ENCODE measurements at places on chromosomes 7 and 10. TPM values are rescaled to one million over a fixed set of nuclear protein-coding genes. Genes with fewer than 3 reads are reported as not detected.

DNA sequence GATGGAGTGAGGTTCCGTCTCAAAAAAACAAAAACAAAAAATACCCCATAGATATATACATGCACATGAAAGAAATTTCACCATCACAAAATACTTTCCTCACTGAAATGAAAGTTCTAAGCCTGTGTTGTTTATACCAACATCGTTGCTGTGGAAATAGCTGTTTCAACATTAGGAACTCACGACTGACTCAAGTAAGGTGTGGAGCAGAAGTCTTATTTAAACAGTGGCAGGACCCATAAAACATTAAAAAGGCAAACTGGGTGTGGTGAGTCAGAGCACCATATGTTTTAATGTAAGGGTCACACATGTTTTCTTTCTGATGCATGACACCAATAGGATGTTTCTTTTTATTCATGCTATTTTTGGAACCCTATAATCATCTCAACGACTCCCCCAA is 48.3 kb downstream of the BAIAP2L1 start:
- H3K27ac ChIP-seq: peak overlapping the region; percentile 55
- H3K4me1 ChIP-seq: peaks cover 41% of the 10 kb centered on the region
- no peaks in the 10 kb centered on the region for H3K36me3 ChIP-seq
- no peak overlapping the region for H3K4me3 ChIP-seq
- DNase-seq: no peak
- H3K27me3 ChIP-seq: no peaks in the 10 kb centered on the region

Gene PON1
- total RNA-seq: not detected

DNA sequence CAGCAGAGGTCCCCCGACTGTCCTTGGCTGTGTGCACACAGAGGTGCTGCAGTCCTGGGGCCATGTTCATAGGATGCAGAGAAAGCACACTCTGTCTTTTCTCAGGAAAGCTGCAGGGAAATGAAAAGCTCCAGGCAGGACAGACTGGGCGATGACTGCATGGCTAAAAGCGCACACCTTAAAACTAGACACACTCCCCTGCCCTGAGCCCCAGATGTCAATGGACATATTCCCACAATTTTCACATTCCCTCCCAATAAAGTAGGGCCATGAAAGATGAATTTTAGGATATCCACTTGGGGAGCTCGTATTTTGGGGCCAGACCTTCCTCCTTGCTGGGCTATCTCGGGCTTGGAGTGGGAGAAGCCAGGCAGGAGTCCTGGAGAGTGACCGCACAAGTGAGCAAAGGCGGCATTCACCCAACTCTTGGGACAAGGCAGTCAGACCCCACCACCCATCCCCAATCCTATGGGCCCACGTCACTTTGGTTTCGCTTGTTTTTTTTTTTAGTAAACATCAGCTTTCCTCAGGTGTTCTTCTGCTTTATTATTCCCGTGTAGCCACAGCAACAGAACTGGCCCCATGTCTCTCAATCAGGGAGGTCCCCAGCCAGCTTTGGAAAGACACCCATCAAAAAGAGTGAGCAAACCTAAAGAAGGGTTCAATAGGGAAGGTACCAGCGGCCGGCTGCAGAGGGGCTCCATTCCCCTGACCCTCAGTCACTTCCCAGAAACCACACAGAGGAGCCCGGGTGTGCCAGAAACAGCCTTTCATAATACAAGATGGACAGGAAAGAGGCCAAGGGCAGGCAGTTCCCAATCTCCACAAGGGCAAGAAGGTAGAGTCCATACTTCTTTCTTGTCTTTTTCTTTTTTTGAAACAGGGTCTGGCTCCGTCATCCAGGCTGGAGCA is 12.7 kb downstream of the GPRIN2 start:
- peak; percentile 93 for DNase-seq
- H3K27ac ChIP-seq: no peak overlapping the region
- no peaks in the 10 kb centered on the region for H3K36me3 ChIP-seq
- H3K27me3 ChIP-seq: no peaks in the 10 kb centered on the region
- no peak overlapping the region for H3K4me3 ChIP-seq
- H3K4me1 ChIP-seq: peaks cover 32% of the 10 kb centered on the region

Gene ZNF365
- 5.2 TPM for total RNA-seq

DNA sequence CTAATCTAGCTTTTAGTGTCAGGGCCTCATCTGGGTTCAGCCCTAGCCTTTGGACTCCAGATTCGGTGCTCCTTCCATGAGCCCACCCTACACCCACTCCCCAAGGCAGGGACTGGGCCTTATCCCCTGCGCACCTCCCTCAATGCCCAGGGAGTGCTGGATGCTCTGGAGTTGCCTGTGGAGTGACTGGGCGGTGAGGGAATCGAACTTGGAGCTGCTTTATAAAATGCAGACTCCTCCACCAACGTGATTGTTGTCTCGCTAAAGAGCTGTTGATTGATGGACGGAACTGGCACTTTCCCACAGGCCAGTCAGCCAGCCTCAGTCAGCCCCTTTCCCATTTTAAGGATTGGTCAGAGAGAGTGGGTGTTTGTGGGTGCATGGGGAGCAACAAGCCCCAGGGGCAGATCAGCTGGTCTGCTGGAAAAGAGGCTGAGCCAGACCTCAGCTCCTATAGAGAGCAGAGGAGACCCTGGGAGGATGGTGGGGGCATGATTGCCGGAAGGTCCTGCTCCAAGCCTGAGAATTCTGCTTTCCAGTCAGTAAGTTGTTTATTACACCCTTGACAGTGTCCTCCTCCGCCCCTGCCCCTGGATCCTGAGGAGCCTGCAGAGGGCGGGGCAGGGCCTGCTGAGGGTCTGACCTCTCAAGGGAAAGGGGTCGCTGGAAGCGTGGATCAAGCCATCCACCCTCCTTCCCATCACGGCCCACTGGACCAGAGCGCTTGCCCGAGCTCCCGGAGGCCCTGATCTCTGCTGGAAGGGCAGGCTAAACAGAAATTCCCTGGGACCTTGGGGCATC is 16.7 kb downstream of the UNC5B start:
- H3K36me3 ChIP-seq: no peaks in the 10 kb centered on the region
- no peak overlapping the region for H3K27ac ChIP-seq
- H3K4me3 ChIP-seq: no peak overlapping the region
- H3K27me3 ChIP-seq: no peaks in the 10 kb centered on the region
- peak; percentile 86 for DNase-seq
- peaks cover 29% of the 10 kb centered on the region for H3K4me1 ChIP-seq

- no peak overlapping the region for H3K4me3 ChIP-seq
- DNase-seq: no peak
- no peak overlapping the region for H3K27ac ChIP-seq
- H3K27me3 ChIP-seq: peaks cover 3% of the 10 kb centered on the region
- peaks cover 25% of the 10 kb centered on the region for H3K4me1 ChIP-seq
Observed at GRCh38 chr10:43352951-43353350, 18.5 kb upstream of the FXYD4 start.

- H3K27me3 ChIP-seq: no peaks in the 10 kb centered on the region
- H3K4me1 ChIP-seq: peaks cover 39% of the 10 kb centered on the region
- H3K27ac ChIP-seq: no peak overlapping the region
- no peak for DNase-seq
Observed at GRCh38 chr10:24707445-24707844, 16.2 kb downstream of the ARHGAP21 start.

Gene NANOS1
- total RNA-seq: 3.8 TPM

Gene PRSS37
- not detected for total RNA-seq

DNA sequence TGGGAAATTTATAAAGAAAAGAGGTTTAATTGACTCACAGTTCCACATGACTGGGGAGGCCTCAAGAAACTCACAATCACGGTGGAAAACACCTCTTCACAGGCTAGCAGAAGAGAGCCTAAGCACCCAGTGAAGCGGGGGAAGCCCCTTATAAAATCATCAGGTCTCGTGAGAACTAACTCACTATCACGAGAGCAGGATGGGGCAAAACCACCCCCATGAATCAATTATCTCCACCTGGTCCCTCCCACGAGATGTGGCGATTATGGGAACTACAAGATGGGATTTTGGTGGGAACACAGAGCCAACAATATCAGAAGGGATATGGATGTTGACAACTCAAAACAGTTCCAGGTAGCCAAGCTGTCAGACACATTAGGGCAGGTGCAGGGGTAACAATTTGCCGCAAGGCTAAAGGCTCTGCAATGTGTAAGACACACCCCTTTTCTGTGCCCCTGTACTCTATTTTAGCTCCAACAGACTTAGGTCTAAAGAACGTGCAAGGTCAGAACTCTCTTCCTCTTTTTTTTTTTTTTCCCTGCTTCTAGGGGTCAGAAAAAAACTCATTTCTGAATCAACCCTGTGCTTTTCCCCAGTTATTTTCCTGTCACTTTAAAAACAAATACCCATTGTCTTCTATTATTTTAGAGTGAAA is 30.7 kb upstream of the RBM20 start:
- peaks cover 4% of the 10 kb centered on the region for H3K27me3 ChIP-seq
- H3K27ac ChIP-seq: no peak overlapping the region
- no peaks in the 10 kb centered on the region for H3K36me3 ChIP-seq
- no peak for DNase-seq
- peaks cover 13% of the 10 kb centered on the region for H3K4me1 ChIP-seq
- no peak overlapping the region for H3K4me3 ChIP-seq

DNA sequence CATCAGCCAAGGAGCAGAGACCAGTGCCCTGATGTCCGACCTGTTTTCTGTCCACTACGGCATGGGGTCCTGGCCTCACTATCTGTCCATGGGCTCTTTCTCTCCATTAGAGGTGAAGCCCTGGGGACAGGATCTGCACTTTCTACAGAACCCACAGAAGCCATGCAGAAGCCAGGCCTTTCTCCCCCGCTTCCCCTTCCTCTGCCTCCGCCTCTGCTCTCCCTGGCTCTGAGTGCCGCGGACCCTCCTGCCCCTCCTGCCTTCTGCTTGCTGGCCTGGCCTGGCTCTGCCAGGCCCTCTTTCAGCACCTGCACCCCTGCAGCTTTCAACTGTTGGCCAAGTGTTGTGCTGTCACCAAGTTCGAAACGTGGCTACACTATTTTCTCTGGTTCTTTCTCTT is 439.8 kb upstream of the ZMIZ1 start:
- H3K27me3 ChIP-seq: no peaks in the 10 kb centered on the region
- H3K27ac ChIP-seq: no peak overlapping the region
- H3K4me3 ChIP-seq: no peak overlapping the region
- H3K4me1 ChIP-seq: peaks cover 22% of the 10 kb centered on the region

DNA sequence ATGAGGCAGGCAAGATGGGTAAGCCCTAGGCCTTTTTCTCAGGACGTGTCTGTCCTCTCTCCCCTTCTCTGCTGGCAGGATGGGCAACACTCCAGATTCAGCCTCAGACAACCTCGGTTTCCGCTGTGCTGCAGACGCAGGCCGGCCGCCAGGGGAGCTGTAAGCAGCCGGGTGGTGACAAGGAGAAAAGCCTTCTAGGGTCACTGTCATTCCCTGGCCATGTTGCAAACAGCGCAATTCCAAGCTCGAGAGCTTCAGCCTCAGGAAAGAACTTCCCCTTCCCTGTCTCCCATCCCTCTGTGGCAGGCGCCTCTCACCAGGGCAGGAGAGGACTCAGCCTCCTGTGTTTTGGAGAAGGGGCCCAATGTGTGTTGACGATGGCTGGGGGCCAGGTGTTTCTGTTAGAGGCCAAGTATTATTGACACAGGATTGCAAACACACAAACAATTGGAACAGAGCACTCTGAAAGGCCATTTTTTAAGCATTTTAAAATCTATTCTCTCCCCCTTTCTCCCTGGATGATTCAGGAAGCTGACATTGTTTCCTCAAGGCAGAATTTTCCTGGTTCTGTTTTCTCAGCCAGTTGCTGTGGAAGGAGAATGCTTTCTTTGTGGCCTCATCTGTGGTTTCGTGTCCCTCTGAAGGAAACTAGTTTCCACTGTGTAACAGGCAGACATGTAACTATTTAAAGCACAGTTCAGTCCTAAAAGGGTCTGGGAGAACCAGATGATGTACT is 13.1 kb downstream of the PHKG1 start:
- H3K27ac ChIP-seq: peak overlapping the region; percentile 89
- H3K4me1 ChIP-seq: peaks cover 22% of the 10 kb centered on the region
- H3K4me3 ChIP-seq: no peak overlapping the region
- no peaks in the 10 kb centered on the region for H3K27me3 ChIP-seq
- DNase-seq: peak; percentile 87
- peaks cover 15% of the 10 kb centered on the region for H3K36me3 ChIP-seq

- peak overlapping the region; percentile 47 for H3K27ac ChIP-seq
- H3K4me1 ChIP-seq: peaks cover 80% of the 10 kb centered on the region
- no peak overlapping the region for H3K4me3 ChIP-seq
- no peak for DNase-seq
- H3K36me3 ChIP-seq: peaks cover 6% of the 10 kb centered on the region
Observed at GRCh38 chr7:2781636-2782035, 62.5 kb downstream of the GNA12 start.

Gene LRRC18
- total RNA-seq: not detected

Gene PDK4
- 1.9 TPM for total RNA-seq

DNA sequence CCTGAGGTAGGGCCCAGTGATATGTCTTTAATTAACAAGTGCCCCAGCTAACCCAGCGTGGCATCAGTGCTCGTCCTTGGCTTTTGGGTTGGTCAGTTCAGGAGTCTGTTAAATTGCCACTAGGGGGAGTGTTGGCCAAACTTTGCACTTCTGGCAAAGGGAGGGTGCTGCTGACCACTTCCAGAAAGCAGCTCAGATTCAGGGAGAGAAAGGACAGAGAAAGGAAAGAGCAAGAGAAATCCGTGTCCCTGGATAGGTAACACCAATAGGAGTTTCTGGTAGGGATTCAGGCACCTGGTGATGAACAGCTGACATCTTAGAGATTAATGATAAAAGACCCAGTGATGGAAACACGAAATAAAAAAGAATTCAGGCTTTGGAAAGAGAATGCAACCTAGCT is 243.1 kb upstream of the AOAH start:
- H3K36me3 ChIP-seq: no peaks in the 10 kb centered on the region
- H3K27ac ChIP-seq: peak overlapping the region; percentile 15
- no peak overlapping the region for H3K4me3 ChIP-seq

Gene LLCFC1
- total RNA-seq: not detected

- H3K4me3 ChIP-seq: no peak overlapping the region
- no peak overlapping the region for H3K27ac ChIP-seq
- no peaks in the 10 kb centered on the region for H3K36me3 ChIP-seq
- no peak for DNase-seq
- H3K4me1 ChIP-seq: no peaks in the 10 kb centered on the region
Observed at GRCh38 chr10:71006506-71006905, 118.1 kb upstream of the PCBD1 start.
